ENCODE measurements at places on chromosomes 3 and 15.
A peak's percentile ranks its signal among the peaks of the same experiment; 100 is the strongest.

DNA sequence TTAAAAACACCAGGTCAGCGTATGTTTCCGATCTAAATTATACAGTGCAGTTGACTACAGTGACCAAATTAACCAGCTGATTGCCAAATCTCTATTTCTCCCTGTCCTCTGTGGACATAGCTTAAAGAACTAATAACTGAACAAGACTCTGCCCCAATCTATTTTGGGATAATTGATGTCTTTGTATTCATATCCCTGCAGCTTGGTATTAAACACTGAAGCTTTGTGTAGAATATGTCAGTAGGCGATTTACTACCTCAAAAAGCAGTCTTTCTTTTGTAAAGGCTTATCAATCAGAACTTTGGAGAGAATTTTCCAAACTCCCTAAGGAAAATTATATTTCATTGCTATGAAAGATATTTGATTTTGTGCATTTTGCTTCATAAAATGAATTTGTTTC is 258.2 kb downstream of the SOX2 start:
- no peak for DNase-seq

DNA sequence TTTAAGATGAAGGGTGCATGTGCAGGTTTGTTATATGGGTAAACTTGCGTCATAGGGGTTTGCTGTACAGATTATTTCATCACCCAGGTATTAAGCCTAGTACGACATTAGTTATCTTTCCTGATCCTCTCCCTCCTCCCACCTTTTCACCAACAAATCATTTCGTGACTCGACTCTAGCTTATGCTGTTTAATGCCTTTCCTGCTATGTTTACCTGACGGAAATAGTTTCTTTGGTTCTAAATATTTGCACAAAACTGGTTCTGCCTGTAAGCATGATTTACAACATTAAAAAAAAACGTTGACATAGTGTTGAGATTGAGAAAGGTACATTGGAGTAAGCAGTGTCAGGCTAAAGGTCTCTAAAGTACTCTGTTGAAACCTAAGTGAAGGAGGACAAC is 2.4 kb downstream of the GNL3 start:
- no peak for DNase-seq

- DNase-seq: no peak
Measured at GRCh38 chr15:100939791-100940190, 20.6 kb downstream of the LRRK1 start.

DNA sequence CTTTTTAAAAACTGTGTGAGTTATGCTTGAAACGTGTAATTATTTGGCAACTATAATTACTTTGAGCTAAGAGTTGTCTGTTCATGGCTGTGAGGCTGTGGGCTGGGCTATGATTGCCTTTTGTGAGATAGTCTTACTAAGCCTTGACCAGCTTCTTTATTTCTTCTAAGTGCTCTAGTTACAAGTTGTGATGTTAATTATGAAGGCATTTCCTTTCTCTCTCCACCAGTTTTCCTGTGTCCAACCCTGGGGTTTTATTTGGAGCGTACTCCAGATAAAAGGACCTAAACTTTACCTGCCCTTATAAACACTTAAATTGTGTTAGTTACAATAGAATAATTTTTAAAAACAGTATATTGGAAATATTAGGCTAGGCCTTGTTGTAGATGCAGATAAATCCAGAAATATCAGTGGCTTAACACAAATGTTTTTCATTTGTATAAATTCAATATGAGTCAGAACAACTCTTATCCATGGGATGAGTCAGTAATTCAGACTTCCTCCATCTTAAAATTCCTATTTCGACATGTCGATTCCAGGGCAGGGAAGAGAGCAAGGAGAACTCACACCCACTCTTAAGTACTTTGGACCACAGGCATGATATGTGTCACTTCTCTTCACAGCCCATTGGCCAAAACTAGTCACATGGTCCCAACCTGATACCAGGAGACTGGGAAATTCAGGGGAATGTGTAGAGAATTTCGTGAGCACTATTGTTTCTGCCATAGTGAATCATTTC is 17.0 kb downstream of the TMEM62 start:
- no peak for DNase-seq

- no peak for DNase-seq
Measured at GRCh38 chr3:3654916-3655315, 144.3 kb upstream of the LRRN1 start.

GRCh38 chr3:187507266-187507665 is 139.1 kb downstream of the RTP4 start:
- DNase-seq: no peak

GRCh38 chr3:196608693-196609092 is 30.8 kb upstream of the NRROS start:
- no peak for DNase-seq

DNA sequence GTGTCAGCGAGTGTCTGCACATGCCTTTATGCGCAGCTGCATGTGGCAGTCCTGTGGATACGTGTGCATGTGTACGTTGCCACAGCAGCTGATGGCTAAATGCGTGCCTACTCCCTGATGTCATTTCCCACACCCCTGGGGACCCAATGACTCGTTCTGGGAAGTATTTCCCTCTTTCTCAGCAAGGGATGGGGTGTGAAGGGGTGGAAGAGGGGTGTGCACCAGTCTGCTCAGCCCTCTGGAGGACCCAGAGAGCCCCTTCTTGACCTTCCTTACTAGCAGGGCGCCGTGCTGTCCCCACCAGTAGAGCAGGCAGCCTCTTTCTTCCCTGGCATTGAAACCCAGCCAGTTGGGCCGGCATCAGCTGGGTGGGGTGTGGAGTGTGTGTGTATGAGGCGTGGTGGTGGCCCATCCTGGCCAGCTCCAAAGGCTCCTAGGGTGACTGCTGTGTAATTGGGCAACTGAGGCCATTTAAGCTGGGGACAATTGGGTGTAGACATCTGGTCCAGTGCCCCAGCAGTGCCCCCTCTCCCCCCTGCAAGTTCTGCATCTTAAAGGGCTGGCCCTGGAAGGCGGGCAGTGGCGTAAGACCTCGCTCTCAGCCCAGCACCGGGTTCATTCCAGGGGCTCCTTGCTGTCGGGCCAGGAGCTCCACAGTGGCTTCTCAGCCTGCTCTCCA is 19.2 kb downstream of the SNX33 start:
- no peak for DNase-seq

DNA sequence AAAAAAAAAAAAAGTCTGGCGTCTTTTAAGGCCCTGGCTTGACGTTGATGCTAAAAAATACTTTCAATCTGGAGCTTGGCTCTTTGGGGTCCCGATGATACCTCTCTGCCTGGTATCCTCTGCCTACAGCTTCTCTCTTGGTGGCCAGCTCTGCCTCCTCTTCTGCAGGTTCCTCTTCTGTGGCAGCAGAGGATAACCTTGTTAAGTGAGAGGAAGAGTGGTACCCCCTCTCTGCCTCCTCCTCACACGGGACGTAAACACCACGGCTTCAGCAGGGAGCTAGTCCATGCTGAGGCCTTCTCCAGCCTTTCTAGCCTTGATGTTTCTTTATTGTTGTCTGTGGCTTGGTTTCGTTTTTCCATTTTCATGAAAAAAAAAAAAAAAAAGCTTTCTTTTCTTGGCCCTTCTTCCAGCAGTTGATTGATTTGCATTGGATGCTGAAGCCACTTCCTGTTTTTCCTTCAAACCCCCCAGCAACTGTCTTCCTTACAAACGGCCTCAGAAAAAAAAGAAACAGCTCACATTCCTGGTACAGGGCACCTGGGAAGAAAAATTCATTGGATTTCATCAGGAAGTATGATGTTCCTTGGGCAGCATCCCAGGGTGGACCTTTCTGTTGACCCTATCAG is 59.7 kb downstream of the RORA start:
- no peak for DNase-seq

DNA sequence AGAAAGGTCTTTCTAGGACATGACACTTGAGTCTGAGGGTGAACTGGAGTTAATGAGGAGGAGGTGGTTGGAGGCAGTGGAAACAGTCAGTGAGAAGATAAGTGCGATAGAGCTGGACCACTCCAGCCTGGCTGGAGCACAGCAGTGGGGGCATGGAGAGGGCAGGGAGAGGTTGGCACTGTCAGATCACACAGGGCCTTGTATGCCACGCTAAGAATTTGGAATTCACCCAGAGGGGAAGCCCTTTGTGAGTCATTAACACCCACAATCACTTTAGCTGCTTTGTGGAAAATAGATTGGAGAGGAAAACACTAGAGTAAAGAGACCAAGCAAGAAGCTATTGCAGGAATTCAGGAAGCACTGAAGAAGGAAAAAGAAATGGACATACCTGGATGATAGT is 83.3 kb downstream of the ZNF621 start:
- DNase-seq: no peak

DNA sequence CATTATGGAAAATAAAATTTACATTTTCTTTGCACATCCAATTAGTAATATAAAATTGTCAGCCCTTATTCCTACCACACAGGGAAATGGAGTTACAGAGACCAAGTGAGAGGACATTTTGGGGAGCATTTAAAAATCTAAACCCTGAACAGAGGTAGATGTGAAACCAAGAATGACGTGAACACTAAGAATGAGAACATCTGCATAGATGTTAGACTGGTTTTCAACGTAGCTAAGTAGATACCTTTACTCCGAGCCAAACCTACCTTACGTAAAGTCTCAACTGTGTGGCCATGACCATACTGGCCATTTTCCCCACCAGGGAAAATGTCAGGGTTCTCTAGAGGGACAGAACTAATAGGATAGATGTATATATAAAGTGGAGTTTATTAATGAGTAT is 51.4 kb upstream of the THBS1 start:
- no peak for DNase-seq

DNA sequence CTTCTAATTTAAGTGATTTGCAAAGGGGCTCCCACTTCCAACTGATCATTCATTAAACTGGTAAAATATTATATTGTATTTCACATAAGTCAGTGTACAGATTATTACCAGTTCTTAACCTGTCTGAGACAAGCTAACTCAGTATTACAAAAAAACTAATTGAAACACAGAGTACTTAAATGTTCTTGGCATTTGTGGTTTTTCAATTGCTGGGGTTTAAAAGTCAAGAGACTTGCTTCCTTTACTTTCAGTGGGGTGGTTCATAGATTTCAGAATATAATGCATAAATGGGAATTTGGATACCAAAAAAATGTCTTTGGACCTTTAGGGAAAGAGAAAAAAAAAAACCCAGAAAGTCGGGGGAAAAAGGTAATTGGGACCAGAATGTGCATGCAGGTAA is 85.0 kb downstream of the ATP10A start:
- no peak for DNase-seq

DNA sequence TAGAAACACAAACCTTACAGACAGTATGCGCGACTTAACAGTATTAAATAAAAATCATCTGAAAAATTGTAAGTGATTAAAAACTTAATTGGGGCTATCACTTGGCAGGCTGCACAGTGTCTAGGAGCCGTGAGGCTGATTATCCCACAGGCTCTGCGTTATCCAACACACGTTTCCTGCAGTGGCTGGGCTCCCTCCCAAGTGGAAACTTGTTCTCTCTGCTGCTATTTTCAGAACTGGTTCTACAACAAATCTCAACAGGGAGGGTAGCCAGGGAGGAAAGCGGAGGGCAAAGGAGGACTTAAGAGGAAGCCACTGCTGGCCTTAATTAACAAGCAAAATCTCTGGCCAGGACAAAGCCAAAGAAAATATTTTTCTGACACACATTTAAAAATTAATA is 555.2 kb downstream of the MAGI1 start:
- DNase-seq: peak; percentile 25

DNA sequence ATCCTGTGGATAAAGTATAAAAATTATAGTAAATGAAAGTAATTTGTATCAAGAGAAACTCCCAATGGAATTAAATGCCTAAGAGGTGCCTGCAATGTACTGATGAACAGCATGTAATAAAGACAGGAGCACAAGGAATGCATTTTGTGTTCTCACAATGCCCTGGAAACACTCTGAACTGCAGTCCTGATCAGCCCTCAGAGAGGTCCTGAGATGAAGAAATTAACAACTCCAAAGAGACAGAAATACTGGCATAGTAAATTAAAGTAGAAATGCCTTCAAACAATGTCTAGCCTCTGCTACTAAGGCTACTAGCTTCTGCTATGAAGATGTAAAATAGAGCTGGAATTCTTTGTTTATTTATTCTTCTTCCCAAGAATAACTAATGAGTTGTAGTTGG is 59.9 kb downstream of the CFAP20DC start:
- no peak for DNase-seq

- DNase-seq: no peak
Measured at GRCh38 chr15:27850981-27851857, 247.9 kb downstream of the OCA2 start.

- no peak for DNase-seq
Measured at GRCh38 chr3:184738982-184739381, 27.1 kb upstream of the MAGEF1 start.

GRCh38 chr3:49673121-49673714 is 933 bp upstream of the APEH start:
- no peak for DNase-seq

DNA sequence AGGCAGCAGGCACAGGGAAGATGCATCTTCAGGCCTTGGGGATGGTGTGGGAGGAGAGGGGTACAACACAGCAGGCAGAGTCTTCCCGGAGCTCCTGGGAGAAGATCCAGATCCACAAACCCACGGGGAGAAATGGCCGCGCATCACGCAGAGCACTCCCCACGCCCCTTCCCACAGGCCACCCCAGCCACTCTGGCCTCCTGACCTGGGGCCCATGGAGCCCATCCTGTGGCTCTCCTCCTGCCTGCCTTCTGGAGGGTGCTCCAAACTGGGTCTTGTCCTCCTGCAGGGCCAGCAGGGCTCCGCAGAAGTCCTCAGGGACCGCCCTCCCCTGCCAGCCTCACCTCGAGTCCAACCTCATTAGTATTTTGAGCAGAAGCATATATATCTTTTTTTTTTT is 17.9 kb downstream of the CORO2B start:
- DNase-seq: no peak

DNA sequence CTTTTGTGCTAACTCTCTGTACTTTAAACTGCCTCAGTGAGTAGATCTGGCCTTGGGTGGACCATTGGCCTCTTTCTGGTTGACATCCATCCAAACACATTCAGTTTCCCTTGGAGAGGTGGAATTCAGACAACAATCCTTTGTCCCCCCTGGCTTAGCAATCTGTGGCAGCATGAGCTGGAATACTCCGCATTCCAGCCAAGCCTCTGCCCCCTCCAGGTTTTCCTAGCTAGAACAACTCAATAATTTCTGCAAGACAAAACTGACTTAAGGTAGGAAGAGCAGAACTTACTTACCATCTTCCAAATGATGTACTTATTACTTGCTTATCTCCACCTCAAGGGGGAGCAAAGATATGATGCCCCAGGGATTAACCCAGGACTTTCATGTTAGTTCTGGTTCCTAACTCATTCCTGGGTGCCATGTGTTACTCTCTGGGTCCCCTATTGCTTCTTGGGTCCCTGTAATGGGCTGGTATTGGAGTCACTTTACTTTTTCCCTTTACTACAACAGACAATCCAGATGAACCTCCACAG is 21.8 kb upstream of the IL16 start:
- DNase-seq: no peak

Data from WTC11 (cell line).